Fibroblast of skin of left biceps (primary cell): ENCODE measurements at places on chromosomes 6 and 20.

- no peak for DNase-seq
These were observed 1.2 kb upstream of the WRNIP1 start for GRCh38 chr6:2763876-2764540.

GRCh38 chr6:30690403-30691207, at the start of gene NRM:
Gene NRM, minus strand, starts transcription at chr6:30690984. Its CDS starts 10 bp downstream, at chr6:30690974.
- peak; percentile 57 for DNase-seq

DNA sequence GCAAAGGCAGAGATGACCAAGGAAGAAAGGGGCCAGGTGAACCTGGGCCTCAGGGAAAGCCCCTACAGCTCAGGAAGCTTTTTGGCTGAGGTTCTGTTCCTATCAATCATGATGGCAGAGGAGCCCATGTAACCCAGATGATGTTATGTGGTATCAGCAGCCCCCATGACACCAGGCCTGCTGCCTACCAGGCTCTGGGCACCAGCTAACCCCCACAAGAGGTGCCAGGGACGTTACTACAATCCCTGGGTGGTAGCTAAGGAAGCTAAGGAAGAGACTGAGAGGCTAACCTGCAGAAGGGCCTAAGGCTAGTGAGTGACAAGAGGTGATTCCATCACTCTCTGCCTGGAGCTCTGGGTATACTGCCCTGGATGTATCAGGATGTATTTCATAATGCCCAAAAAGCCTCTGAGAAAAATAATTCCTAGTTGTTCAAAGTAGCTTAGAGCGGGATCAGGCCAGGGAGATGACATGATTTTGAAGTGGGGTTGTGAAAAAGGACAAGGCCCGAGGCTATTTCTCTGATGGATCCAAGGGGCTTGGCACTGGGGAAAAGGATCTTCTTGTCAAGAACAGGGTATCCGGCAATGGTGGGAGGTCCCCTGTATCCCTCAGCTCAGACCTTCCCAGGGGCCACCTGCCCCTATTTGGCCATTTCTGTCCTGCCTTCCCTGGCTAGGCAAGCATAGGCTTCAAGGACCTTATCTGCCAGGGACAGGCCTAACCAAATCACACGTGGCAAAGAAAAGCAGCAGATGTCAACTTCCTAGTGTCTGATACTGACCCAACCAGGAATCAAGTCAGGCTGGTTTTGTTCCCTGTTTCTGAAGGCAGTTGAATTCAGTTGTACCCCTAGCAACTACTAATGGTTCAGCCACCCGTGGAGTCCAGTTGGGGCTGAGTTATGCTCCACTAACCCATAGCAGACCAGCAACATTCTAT, 41.3 kb downstream of the PANK2 start:
- DNase-seq, result no peak

DNA sequence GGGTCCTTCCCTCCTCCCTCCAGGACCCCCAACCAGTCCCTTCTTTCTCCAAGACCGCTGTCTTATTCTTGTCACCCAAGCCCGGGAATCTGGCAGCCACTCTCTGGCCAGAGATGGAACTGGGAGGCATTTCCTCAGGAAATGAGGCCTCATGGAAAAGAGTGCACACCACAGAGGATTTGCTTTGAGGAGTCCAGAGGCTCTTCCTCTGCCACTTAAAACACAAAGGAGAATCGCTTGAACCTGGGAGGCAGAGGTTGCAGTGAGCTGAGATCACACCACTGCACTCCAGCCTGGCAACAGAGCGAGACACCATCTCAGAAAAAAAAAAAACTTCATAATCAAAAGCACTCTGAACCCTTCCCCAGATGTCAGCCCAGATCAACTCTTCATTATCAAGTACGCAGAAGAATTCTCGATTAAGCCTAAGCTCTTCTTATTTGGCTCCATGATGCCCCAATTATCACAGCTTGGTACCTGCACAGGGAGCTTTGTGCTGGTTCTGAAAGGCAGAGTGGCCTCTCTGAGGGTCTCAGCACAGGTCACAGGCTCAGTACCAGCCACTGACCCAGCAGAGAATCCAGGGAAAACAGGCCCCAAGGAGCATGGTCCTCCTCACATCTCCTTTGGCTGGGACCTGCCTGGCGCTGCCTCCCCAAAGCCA, 82.9 kb upstream of the MAFB start:
- DNase-seq, result no peak

DNA sequence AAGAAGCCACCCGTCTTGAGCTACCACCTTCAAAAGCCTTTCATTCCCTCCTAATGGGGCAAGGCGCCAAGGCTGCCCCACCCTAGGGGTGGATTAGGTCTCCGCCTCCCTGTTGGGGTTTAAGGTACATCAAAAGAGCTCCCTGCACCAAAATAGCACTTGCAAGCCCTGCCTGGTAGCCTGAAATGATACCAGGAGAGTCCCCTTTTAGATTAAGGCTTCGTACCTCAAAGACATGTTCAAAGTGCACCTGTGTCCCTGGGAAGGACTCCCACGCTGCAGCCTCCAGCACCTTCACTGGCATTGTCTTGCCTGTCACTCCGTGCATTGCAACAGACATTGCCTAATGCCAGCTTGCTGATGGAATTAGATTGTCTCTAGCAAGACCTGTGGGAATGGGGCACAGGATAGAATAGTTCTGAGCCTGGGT, 15.7 kb upstream of the CDKN1A start:
- DNase-seq, result no peak

GRCh38 chr6:2549834-2550233, 200.9 kb downstream of the MYLK4 start:
- no peak for DNase-seq

GRCh38 chr20:8583566-8584043, 451.5 kb downstream of the PLCB1 start:
- peak; percentile 44 for DNase-seq

GRCh38 chr6:33112148-33112547, 36.4 kb downstream of the HLA-DPB1 start:
- peak; percentile 5 for DNase-seq

DNA sequence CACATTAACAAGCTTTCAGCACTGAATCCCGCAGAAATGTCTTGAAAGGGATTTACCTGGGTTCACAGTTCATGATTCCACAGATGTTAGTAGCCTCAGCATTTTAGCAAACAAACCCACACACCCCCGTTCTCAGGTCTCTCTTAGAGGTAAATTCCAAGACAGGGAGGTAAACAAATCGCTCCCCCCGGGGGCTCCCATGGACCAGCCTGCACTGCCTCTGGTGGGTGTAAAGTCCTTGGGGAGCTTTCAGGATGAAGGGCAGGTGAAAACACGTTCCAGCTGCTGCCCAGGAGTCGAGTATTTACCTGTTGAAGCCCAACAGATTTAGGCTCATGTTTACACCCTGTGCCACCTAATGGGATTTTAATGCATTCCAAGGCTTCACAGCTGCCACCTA, 187.0 kb upstream of the FOXQ1 start:
- DNase-seq, result no peak

GRCh38 chr20:56017560-56017959, 12.2 kb upstream of the CBLN4 start:
- DNase-seq, result no peak

DNA sequence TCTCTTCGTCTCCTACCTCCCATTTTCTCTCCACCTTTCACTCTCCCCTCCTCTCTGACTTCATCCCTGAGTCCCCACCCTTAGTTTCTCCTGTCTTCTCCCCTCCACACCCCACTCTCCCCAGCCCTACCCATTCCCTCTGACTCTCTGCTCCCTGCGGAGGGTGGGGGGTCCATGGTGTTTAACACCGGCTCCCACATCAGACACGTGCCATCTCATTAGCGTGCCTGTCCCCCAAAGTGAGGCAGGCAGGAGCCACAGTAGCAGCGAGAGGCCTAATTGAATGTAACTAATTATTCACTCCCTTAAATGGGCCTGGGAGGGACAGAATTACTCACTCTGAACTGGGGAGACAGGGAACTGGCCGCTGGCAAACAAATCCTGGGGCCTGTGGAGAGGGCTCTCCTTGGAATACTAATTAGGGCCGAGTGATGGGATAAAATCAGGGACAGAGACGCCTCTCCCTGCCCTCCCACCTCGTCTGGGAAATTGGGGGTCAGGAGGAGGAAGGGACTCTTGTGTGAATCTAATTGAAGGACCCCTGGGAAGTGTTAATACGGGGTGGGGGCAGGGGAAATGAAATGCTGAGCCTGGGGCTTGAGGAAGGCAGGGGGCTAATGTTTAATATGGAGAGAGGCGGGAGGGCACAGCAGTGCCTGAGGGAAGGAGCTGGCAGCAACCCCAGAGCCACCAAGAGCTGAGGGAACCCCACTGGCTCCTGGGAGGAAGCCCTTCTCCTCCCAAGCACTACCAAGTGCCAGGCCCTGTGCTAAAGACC, 17.9 kb downstream of the CD40 start:
- no peak for DNase-seq

- no peak for DNase-seq
These were observed 1034.9 kb downstream of the EYS start for GRCh38 chr6:64672131-64672530.

DNA sequence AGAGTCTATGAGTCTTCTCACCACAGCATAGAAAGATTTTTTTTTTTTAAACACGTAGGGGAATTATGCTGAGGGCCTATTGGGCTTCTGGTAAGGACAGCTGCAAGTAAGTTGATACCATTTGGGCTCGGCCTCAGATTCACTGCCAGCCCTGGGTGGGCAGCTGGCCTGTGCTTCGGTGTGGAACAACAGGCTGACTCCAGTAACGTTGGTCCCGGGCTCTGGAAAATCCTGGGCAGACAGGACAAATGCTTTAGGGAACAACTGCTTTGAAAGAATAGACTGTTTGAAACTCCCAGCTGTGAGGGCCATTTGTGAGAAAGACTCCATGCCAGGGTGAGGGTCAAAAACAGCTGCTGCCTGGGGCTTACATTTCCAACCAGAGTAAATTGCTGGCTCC, 366.5 kb downstream of the QKI start:
- DNase-seq, result no peak

DNA sequence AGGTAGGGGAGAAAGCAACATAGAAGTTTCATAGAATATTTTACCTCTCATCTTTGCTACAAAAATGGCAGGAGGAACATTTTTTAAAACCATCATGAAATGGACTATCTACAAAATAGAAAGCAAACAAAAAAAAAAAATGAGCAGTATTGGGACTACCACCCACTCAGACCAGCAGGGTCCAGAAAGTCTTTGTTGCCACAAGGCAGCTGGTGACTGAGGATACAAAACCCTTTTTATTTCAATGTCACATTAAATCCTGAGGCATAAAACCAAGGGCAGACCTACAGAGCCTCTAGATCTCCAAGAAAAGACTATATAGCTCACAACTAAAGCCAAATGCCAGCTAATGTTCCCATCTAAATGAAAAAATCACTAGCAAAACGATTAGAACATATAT, 282.2 kb downstream of the PTPRK start:
- DNase-seq, result no peak

GRCh38 chr20:62774762-62775161, 21.5 kb upstream of the MRGBP start:
- DNase-seq, result no peak

GRCh38 chr6:14735956-14736486, 509.8 kb upstream of the JARID2 start:
- no peak for DNase-seq

DNA sequence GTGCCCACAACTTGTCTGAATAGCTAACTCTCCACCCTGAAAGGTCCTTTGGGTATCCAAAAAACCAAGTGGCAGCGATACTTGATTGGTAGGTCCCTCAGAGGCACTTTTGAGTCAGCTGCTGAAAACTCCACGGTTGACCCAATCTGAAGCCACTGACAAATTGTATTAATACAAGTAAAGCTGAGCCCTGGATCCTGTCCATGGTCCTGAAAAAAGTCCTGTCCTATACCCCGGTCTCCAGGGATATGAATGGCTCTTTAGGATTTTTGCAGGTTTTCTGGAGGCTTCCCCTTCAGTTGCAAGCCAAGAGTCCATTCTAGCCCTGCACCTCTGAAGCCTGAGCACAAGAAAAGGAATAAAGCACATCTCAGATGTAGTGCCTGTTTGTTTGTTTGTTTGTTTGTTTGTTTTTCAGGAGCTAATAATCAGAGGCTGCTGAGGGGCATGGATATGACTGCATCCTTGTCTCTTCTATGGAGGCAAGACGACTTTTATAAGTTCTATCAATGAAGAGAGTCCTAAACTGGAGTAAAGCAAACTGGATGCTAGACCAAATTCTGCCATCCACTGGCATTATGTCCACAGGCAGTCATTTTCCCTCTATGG, 1.7 kb upstream of the SLC12A5 start:
- DNase-seq, result peak; percentile 13

GRCh38 chr20:63182425-63182824, 33.5 kb downstream of the YTHDF1 start:
- DNase-seq, result no peak

DNA sequence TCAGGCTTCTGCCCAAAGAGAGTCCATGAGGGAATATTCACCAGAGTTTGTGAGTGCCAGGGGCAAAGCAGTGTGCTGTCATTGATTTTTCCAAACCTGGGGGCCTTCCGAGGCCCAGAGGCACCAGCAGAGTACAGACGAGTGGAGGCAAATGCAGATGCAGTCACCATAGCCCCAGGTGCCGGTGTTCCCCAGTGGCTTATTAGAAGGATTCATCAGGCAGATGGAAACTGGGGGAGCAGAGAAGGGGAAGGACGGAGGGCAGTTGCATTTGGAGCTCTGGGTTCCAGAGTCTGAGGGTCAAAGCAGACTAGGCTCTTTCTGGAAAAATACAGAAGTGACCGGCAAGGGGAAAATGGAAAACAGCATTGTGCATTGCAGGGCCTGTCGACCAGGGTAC, 184.2 kb downstream of the ANKRD60 start:
- DNase-seq, result no peak

GRCh38 chr6:2562721-2563451, 187.8 kb downstream of the MYLK4 start:
- DNase-seq, result no peak

- no peak for DNase-seq
These were observed 125.3 kb upstream of the EXOC2 start for GRCh38 chr6:818196-818595.

DNA sequence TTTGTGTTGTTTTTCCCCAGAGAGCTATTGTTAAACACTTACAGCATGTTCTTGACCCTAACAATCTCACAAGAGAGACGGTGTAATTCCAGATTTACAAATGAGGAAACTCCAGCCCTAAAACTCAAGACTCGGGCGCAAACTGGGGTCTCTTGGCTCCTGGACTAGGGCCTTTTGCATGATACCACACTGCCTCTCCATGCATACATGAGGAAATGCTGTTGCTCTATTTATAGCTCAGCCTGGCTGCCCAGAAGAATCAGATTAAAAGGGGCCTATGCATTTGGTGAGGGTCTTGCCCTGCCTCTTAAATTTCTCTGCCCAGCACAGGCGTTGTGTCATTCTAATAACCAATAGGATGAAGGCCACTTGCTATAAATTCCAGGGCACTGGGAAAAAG, 30.5 kb upstream of the SNRPB2 start:
- DNase-seq, result no peak

GRCh38 chr6:63418741-63419140, 99.0 kb upstream of the LGSN start:
- DNase-seq, result no peak
